Mesendoderm (in vitro differentiated cells): ENCODE measurements at places on chromosomes 1 and 21.

DNA sequence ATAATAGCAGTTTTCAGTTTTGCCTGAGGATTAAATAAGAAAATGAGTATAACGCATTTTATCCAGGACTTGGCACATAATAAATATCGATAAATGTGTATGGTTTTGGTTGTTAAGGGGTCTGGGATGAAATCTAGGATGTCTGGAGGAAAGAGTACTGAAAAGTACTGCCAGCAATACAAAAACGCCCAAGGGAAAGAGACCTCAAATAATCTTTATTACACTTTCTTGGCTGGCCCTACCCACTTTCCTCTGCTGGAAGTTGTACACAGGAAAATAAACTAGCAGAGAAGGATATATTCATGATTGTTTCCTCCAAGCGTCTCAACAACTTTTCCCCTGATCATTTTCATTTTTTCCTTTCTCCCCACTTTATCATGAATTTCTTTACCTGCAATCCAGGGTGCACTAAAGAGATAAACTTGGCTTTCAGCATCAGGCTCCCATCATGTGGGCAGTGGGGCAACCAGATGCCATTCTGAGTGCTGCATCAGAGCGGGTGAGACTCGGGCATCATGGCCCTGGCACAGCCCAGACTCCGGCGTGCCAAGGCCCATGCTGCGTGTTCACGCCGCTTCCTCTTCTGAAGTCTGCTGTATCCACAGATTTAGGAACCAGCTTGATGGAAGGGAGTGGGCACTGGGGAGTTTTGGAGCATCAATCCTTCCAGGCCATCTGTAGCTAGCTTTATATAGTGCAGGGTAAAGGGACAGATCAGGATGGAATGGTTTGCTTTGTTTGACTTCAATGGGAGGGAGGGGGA is 35.8 kb upstream of the PLXNA2 start:
- no peak for DNase-seq

- DNase-seq, result no peak
These were observed 91.6 kb downstream of the KIF26B start for GRCh38 chr1:245246433-245246832.

DNA sequence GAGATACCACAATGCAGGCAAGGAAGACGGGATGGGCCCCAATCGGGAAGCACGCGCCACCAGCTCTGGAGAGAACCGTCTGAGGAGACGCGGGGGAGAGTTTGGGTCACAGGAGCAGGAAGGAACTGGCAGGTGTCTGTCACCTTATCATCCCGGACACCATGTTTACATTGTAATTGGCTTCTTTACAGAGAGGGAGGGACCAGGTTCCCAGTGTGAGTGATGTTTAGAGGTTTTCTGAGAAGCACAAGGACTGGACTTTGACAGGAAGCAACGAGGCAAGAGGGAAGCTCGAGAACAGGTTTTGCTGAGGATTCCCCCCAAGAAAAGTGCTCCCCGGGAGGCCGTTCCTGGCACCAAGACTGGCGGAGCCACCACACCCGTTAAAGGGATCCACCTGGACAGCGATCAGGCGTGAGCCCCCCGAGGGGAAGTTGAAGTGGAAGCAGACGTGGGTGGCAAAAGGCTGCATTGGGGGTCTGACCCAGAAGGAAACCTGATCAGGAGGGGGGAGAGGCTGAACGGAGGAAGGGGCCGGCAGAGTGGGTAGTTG is 957 bp downstream of the EPS15 start:
- peak; percentile 91 for DNase-seq

GRCh38 chr1:75618382-75618781 is 7.5 kb upstream of the SLC44A5 start:
- DNase-seq, result no peak

GRCh38 chr1:166947398-166948043 is 27.8 kb downstream of the ILDR2 start:
- peak; percentile 64 for DNase-seq
